Kidney (tissue), 22 donors: ENCODE measurements at places on chromosomes 7 and 10. TPM values are rescaled to one million over a fixed set of nuclear protein-coding genes. Genes with fewer than 3 reads are reported as not detected.

Gene ADAM8
- total RNA-seq, result 16.6 TPM

Gene PANK1
- total RNA-seq, result 5.4 TPM

Gene AKR1C8
- 0.66 TPM for total RNA-seq

Gene TRIM50
- 0.19 TPM for total RNA-seq

Gene DOCK1
- total RNA-seq, result 81.7 TPM

Gene EBF3
- total RNA-seq, result 0.98 TPM

Gene EPO
- not detected for total RNA-seq

Gene PFKFB3
- total RNA-seq, result 141 TPM

Gene JAKMIP3
- 0.16 TPM for total RNA-seq

Gene GPER1
- 5.2 TPM for total RNA-seq

Gene NXPH1
- total RNA-seq, result not detected

Gene MIOS
- 37.0 TPM for total RNA-seq

Gene CYP51A1
- 55.8 TPM for total RNA-seq

DNA sequence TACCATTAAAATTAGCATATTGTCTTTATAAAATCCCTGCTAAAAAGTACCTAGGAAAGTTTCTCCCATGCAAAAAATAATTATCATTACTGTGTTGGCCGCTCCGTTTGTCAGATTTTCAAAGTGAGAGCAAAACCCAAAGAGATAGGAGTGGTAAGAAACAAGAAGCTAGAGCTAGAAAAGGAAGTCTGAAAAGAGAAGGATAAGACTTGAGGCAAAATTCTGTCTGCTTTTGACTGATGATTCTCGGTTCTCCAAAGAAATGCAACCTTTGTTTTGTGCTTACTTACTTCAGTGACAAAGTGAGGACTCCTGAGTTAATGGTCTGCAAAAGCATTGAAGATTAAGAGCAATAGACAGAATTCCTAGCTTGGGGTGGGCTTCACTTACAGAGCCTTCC lies 33.3 kb upstream of the CAPZA2 start:
- DNase-seq, result no peak

DNA sequence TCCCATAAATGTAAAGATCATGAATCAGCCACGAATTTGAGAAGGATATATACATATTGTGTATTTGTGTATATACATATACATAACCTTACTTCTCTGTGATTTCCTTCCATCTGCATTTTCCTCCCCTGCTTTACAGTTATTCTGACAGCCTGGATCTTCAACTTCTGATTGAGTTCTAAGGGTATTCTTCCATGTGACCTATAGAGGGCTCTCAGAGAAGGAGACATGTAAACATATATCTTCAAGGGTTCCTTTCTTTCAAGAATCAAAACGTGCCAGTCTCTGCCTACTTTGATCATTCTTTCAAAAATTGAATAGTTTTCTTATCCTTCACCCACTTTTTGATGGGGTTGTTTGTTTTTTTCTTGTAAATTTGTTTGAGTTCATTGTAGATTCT lies 453.7 kb upstream of the POT1 start:
- no peak for DNase-seq

GRCh38 chr10:94217411-94217810 lies 145.3 kb downstream of the NOC3L start:
- no peak for DNase-seq

DNA sequence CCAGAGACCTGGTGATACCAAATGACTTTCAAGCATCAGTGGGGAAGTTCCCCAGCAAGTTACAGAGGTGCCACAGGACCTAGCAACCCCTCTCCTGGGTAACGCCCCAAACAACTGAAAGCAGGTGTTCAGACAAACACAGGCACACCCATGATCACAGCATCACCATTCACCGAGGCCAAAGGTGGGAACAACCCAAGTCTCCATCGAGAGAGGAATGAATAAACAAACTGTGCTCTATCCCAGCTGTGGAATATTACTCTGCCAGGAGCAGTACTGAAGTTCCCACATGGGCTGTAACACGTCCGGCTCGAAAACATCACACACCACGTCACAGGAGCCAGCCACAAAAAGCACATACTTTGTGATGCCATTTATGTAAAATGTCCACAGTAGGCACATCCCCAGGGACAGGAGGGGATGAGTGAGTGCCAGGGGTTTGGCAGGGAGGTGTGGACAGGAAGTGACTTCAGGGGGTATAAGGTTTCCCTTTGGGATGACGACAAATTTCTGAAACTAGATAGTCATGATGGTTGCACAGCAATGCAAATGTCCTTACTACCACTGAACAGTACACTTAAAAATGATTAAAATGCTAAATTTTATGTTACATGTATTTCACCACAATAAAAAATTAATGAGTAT lies 222.8 kb downstream of the TNS3 start:
- DNase-seq, result no peak

- DNase-seq, result no peak
These were observed 183.1 kb upstream of the YAE1 start for GRCh38 chr7:39383136-39383535.

- DNase-seq, result peak; percentile 32
These were observed 36.9 kb downstream of the ENTPD1 start for GRCh38 chr10:95792874-95793285.

DNA sequence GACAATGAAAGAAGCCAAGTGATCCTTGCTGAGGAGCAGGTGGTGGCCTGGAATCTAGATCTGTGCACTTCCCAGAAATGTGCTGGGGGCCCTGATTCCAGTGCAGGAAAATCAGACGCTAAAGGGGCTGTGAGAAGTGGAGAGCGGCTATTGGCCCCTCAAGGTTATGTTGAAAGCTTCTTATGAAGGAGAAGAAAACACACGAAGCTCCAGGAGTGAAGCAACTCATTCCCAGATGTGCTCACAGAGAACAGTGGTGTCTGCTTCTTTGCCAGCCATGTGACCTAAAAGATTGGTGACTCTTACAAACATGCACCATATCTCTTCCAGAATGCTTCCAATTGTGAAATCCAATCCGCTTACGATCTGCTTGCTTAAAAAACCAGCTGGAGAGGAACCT lies 679.3 kb upstream of the IGFBP3 start:
- no peak for DNase-seq

DNA sequence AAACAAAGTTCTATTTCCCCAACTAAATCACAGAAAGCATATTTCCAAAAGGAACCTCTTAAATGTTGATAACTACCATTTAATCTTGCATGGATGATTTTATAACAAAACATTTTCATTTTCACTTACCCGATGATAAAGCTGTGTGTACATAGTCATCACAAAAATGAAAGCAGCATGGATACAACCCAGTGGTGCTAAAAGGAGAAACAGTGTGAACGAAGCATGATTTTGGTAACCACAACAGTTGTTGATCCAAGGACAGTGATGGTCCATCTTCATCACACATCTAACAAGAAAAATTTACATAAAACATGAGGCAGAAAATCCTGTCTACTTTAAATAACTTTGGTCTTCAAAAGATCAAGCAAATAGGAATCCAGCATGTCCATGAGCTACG lies 4.7 kb downstream of the ZDHHC6 start:
- DNase-seq, result no peak

GRCh38 chr10:23813687-23814086 lies 374.8 kb downstream of the OTUD1 start:
- DNase-seq, result no peak

DNA sequence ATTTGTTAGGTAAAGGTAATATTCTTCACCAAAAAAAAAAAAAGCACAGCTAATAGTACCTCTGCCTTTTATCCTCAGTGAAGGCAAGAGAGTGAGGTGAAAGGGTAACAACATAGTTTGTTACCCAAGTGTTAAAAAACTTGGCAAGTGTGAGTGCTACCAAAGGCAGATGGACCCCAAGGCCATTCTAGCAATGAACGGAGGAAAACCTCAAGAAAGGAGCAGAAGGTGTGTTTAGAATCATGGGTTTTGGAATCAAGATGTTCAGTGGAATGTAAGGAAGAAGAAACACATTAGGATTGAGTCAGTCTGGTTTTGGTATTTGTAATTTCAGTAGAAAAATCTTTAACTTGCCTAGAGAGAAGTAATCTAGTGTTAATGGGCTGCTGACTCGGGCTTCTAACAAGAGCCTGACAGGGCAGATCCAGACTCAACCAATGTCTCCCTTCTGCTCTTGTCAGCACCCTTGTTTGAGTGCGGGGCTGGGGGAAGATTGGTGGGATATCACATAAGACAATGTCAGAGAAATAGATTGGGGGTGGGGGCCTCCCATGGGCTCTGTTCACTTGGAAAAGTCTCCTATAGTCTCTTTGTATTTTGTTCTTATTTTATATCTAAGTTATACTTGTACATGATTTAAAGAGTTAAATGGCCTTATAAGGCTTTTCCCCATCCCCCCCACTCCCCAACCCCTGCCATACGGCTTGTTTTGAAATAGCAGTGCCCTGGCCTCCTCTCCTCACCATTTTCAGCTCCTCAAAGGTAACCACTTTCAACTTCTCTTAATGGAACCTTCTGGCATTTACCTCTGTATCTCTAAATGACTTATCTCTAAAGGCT lies 44.4 kb downstream of the SCD start:
- no peak for DNase-seq

GRCh38 chr7:22083704-22084240 lies 138.1 kb upstream of the CDCA7L start:
- no peak for DNase-seq

DNA sequence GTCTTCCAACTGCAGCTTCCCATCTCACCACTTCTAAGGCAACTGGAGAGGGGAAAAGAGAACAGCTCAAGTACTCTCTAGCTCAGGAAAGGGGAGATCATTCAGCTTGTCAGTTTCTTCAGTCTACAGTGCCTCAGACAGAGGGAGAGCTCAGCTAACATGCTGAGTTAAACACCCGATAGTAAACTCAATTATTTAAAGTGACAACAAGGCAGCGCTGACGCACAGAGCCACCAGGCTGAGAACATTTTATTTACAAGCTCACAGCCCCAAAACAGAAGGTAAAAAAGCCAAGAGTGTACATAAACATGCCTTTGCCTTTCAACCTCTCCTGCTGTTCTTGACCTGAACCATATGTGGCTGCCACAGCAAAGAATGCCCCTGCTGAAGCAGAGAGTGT lies 10.1 kb upstream of the CUZD1 start:
- DNase-seq, result no peak

- no peak for DNase-seq
These were observed 34.2 kb downstream of the C10orf71 start for GRCh38 chr10:49333192-49333591.

- DNase-seq, result no peak
These were observed 27.8 kb downstream of the ADCY1 start for GRCh38 chr7:45601816-45602540.

GRCh38 chr7:150742286-150742968 lies 5.2 kb downstream of the GIMAP5 start:
- no peak for DNase-seq

GRCh38 chr10:34768261-34768971 lies 46.7 kb downstream of the PARD3 start:
- no peak for DNase-seq

- DNase-seq, result no peak
These were observed 115.0 kb downstream of the TAF3 start for GRCh38 chr10:7933262-7933661.

GRCh38 chr7:117458977-117459583 lies 20.7 kb upstream of the CFTR start:
- no peak for DNase-seq

DNA sequence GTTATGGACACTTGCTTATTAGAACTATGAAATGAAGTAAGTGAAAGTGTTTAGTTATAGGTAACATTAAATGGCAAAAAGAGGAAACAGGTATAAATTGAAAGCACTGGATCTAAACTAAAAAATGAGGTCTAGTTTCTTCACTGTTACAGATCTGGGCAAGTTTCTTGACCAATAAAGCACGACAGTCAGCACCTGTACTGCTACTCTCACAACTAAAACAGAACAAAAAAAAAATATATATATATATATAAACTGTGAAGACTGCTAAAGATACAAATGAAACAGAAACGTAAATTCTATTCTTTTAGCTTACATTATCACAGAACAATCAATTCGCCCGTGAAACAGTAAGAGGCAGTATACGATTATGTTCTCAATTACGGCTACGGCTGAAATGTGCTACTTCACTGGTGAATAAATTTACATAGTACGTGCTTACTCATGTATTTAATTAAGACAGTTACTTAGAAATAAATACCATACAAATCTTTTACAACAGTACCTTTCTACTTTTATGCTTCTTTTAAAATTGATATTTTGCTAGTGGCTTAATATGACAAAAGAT lies 4.2 kb downstream of the AHR start:
- DNase-seq, result no peak

DNA sequence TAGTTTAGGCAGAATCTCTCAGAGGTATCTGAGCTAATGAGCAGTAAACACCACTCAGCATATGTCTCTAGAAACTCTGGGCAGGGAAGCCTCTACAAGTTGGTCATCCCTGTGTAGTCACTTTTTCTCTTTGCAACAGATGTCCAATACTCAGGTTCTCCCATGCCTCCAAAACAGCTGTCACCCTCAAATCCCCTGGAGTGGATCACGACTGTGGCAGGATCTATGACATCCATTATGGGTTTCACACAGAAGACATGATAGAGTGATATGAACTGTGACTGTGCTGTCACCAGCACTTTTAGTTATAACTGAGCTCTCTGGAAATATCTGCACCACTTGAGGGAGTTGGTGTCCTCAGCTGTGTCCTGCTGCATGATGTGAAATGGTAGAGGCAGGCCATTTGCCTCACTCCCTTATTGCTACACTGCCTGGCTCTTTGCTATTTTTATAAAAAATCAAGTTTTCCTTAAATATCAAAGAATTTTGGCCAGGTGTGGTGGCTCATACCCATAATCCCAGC lies 24.1 kb upstream of the ZNRF2 start:
- no peak for DNase-seq

DNA sequence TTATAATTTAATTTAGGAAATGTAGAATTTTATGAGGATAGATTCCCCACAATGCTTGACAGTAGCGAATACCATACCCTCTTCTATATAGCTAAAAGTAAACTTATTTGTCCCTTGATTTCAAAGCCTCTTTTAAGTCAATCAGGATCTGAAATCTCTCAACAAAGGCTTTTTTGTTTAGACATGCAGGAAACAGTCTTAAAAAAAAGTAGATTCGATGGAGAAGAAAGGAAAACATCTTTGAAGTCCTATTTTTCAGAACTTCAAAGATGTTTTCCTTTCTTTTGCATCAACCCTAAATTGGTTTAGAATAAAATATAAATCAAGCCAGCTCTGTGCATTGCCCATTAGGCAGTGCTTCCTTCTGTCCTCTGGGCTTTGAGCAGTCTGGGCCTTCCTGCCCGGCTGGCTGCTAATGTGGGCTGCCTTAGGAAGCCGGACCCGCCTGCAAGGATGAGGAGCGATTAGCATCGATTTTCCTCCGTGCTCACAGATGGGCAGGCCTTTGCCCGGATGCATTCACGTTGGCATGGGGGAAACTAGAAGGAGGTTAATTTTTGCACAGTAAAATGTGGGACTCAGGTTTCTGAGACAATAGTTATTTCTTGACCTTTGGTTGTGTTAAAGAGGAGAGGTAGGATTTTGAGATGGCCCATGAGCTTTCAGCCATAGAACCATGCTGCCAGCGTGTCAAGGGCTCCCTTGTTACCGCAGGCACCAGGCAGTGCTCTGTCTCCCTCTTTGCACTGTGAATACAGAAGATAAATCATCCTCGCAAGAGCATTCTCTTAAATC lies 15.5 kb downstream of the MSRB2 start:
- peak; percentile 19 for DNase-seq
